ENCODE measurements at places on chromosomes 3 and 15.

GRCh38 chr15:96361309-96362010, 31.0 kb downstream of the NR2F2 start:
- no peaks in the 10 kb centered on the region for H3K27me3 ChIP-seq
- H3K4me3 ChIP-seq = no peak overlapping the region
- peaks cover 43% of the 10 kb centered on the region for H3K4me1 ChIP-seq
- DNase-seq = no peak

- no peaks in the 10 kb centered on the region for H3K4me1 ChIP-seq
- H3K27ac ChIP-seq = no peak overlapping the region
- DNase-seq = peak; percentile 37
- H3K36me3 ChIP-seq = no peaks in the 10 kb centered on the region
- H3K27me3 ChIP-seq = no peaks in the 10 kb centered on the region
Observed at GRCh38 chr3:24683633-24684384, 189.2 kb upstream of the THRB start.

- no peak overlapping the region for H3K27ac ChIP-seq
- DNase-seq = no peak
- H3K4me3 ChIP-seq = no peak overlapping the region
- H3K4me1 ChIP-seq = no peaks in the 10 kb centered on the region
- H3K27me3 ChIP-seq = no peaks in the 10 kb centered on the region
- H3K36me3 ChIP-seq = no peaks in the 10 kb centered on the region
Observed at GRCh38 chr3:160851629-160852210, 95.7 kb downstream of the PPM1L start.

GRCh38 chr3:138394156-138394555, 40.3 kb upstream of the ESYT3 start:
- H3K27ac ChIP-seq = no peak overlapping the region
- H3K4me3 ChIP-seq = no peak overlapping the region
- H3K36me3 ChIP-seq = no peaks in the 10 kb centered on the region
- no peaks in the 10 kb centered on the region for H3K27me3 ChIP-seq

DNA sequence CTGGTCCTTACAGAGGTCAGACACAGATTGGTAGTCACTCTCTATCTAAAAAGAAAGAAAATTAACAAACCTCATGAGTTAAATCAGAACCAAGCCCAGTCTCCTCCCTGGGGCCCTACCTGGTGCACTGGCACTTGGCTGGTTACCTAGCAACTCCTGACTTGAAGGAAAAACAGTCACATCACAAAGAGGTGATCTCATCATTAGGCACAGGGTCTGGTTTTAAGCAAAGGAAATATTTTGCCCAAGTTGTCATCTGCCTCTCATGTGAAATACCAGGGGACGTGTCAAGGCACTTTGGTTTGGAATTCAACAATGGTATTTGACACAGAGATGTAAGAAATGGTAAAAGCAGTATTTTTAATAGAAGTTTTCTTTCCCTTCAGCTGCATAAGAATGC, 47.7 kb upstream of the FMN1 start:
- no peak overlapping the region for H3K27ac ChIP-seq
- DNase-seq = no peak
- H3K4me3 ChIP-seq = no peak overlapping the region
- H3K36me3 ChIP-seq = no peaks in the 10 kb centered on the region
- H3K4me1 ChIP-seq = no peaks in the 10 kb centered on the region

GRCh38 chr15:29102911-29103823, 166.5 kb downstream of the NSMCE3 start:
- peak overlapping the region; percentile 47 for H3K4me3 ChIP-seq
- H3K27ac ChIP-seq = peak overlapping the region; percentile 45
- peaks cover 18% of the 10 kb centered on the region for H3K4me1 ChIP-seq
- DNase-seq = no peak

DNA sequence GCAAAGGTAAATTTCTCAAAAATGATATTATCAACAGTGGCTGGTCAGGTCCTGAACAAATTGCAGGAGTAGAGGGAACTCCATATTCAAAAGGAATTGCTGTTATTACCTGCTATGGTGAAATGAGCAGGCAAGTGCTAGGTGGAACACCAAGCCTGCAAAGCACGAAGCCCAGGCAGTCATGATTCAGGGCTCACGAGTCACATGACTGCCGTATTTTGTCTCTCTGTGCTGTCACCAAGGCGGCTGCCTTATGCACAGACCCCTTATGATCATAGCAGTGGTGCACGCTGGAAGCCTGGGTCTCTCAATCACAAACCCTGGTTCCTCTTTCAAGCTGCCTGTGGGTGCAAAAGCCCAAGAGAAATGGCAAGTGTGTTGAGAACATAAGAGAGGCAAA, 24.4 kb downstream of the SLC12A1 start:
- H3K27me3 ChIP-seq = peaks cover 5% of the 10 kb centered on the region
- no peak overlapping the region for H3K4me3 ChIP-seq
- no peak for DNase-seq
- H3K27ac ChIP-seq = no peak overlapping the region

DNA sequence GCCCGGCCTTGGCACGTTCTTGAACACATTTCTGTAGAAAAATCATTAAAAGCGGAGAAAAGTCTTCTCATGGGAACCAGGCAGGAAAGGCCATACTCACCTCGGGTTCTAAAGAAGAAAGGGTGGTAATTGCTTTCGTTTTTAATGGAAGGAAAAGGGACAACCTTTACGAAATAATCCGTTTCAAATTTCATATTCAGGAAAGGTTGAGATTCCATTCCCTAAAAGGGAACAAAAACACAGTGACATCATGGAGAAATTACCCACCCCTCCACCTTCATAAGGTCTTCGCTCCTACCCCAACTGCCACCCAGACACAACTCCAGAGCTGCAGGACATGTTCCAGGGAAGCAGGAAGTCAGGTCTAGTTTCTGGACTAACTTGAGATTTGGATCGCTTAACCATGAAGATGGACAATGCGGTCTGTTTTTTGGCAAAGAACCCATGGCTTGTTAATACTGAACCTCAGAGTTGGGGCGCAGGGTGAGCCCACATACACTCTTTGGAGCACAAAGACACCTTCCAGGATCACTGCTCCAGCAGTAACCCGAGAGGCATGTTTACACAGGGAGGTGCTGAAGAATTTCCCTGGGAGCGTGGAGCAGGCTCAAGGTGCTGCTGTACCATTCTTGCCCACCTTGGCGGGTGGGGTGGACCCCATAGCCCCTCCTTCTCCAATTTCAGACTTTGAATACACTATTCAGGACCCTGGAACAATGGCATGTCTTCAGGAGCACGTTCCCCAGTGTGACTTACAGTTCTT, 49.2 kb downstream of the SPATA12 start:
- no peaks in the 10 kb centered on the region for H3K27me3 ChIP-seq
- H3K4me1 ChIP-seq = no peaks in the 10 kb centered on the region
- DNase-seq = no peak
- H3K27ac ChIP-seq = no peak overlapping the region
- no peaks in the 10 kb centered on the region for H3K36me3 ChIP-seq

- no peaks in the 10 kb centered on the region for H3K4me1 ChIP-seq
- no peak overlapping the region for H3K27ac ChIP-seq
- H3K27me3 ChIP-seq = no peaks in the 10 kb centered on the region
Observed at GRCh38 chr3:127405791-127406190, 117.9 kb upstream of the PRR20G start.

DNA sequence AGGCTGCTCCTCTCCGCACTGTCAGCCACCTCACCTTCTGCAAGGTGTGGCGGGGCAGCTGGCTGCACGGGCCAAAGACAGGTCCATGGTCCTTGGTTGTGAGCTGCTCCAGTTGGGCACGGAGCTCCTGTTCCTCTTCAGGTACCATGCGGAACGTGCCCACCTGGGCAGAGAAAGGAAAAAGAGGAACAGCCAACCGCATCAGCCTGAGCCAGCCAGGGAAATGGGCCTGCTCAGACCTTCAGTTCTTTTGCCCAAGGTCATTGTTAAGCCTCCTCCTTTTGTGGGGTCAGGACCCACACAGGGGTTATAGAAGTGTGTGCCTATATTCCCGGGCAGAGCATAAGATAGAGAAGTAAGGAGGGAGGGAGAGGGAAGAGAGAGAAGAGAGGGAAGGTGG, 2.8 kb downstream of the RLBP1 start:
- DNase-seq = no peak
- H3K27me3 ChIP-seq = no peaks in the 10 kb centered on the region
- no peaks in the 10 kb centered on the region for H3K36me3 ChIP-seq
- no peak overlapping the region for H3K27ac ChIP-seq
- H3K4me3 ChIP-seq = no peak overlapping the region

DNA sequence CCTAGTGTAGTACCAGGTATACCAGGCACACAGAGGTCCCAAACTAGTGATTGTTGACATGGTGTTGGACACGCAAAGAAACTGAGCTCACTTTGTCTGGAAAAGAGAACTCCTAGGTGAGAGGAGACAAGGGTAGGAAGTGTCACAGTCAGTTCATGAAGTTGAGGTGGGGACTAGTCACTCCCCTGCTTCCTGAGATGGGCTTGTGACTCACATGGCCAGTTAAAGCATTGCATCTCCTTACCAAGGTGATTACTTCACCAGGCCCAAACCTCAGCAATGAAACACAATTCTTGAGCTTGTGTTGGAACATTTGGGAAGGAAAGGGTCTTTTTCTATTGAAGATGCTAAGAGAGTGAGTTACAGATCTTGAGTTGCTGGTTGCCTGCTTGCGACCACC, 49.2 kb upstream of the RAD18 start:
- no peak for DNase-seq
- H3K36me3 ChIP-seq = no peaks in the 10 kb centered on the region
- H3K4me1 ChIP-seq = no peaks in the 10 kb centered on the region
- H3K27me3 ChIP-seq = peaks cover 2% of the 10 kb centered on the region

All from A673 (cell line).